ENCODE measurements at places on chromosomes 3 and 15. TPM values are rescaled to one million over a fixed set of nuclear protein-coding genes. Genes with fewer than 3 reads are reported as not detected.

DNA sequence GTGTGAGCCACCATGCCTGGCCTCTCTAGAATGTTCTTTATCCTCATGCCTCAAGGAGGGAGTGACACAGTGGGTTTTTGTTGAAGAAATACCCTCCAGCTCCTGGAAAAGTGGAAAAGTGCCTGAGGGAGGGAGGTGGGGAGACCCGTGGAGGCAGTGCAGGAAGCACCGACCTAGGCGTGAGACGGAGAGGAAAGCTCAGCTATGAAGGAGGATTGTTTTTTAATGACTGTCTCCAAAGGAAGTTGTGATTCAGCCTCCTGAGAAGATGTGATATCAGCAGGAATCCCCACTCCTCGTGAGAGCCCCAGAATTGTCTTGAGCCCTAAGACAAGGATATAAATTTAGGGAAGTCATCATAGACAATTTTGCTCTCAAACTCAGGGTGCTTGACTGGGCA lies 21.7 kb downstream of the RPLP1 start:
- DNase-seq, result no peak

- no peak for DNase-seq
These were observed 945.7 kb downstream of the SQOR start for GRCh38 chr15:46580487-46580886.

DNA sequence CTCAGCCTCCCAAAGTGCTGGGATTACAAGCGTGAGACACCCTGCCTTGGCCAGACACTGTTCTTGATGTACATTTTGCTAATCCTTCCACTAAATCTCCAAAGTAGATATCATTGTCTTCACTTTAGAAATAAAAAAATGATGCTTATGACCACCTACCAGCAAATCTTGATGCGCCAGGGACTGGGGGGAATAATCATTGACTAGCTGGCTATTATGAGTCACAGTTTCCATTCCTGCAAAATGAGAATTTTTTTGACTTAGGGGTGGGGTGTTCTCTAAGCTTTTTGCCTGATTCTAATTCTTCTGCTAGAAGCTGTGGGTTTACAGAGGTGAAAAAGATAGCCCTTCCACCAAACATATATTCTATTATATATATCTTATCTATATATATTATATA lies 17.1 kb upstream of the RFC4 start:
- no peak for DNase-seq

DNA sequence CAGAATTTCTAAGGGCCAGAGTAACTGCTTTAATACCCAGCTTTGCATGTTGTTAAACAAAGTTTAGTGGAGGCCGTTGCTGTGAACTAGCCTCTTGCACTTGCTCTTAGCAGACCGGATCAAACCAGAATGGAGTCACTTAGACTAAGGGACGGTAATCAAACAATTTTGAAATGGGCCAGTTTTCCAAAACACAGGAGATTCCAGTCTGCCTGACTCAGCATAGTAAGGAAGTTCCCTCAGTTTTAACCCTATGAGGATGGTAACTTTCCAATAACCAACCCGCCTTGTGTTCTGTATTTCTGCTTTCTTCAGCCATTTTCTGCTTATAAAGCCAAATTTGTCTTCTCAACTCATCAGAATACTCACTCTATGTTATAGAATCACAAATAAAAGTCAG lies 77.2 kb upstream of the WDR72 start:
- no peak for DNase-seq

DNA sequence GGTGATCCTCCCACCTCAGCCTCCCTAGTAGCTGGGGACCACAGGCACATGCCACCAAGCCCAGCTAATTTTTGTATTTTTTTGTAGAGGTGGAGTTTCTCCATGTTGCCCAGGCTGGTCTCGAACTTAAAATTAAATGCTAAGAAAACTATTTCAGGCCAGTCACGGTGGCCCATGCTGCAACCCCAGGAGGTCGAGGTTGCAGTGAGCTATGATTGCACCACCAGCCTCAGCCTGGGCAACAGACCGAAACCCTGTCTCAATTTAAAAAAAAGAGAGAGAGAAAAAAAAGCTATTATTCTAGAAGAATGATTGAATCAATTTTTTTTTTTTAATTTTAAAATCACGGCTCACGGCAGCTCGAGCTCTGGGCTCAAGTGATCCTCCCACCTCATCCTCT lies 4.7 kb downstream of the SLC51A start:
- no peak for DNase-seq

- no peak for DNase-seq
These were observed 27.7 kb downstream of the PLD1 start for GRCh38 chr3:171782617-171783016.

GRCh38 chr15:74842581-74843444 lies at the start of gene ULK3:
Gene ULK3, minus strand, starts transcription at chr15:74843156. Its CDS starts 51 bp downstream, at chr15:74843105.
- DNase-seq, result peak; percentile 92

TNIK gene
- 42.5 TPM for total RNA-seq

APBA2 gene
- total RNA-seq, result 0.21 TPM

POTEB3 gene
- not detected for total RNA-seq

HMG20A gene
- total RNA-seq, result 38.3 TPM

C3orf80 gene
- total RNA-seq, result 0.16 TPM

FBXO40 gene
- 216 TPM for total RNA-seq

Measured in heart right ventricle (tissue), 16 donors.